ENCODE measurements at places on chromosomes 7 and 10. TPM values are rescaled to one million over a fixed set of nuclear protein-coding genes. Genes with fewer than 3 reads are reported as not detected.

DNA sequence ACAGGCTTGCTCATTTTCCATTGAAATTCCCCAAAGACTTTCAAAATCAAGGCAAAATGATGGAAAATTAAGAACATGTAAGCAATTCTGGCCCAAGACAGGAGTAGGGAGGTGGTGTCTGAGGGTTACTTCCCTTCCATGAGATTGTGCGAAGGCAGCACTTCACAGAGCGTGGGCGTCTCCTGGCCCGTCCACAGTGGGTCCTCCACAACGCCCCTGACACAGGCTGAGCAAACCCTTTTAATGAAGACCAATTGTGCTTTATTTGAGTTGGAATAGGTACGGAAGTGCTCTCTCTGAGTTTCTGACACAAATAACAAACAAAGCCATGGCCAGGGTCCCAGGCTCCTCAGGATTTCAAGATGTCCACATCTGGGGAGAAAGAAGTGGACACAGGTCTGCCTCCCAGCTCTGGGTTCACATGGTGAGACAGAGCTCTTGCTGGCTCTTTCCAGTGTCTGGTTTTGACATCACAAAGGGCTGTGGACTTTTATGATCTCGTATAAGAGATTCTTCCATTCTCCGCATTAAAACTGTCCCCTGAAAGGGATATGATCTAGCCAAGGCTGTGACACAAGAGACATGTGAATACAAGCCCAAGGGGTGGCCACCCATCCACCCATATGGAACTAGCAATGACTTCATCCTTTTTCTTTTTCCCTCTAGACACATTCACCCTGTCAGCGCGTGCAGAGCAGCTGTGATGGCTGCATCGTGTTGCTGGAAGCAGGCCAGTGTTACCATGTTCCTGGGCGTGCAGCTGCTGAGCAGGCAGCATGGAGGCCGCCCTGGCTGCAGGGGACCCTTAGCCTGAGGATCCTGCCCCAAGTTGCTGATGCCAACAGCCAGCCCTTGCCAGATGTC, 145.6 kb downstream of the ADAM12 start:
- DNase-seq = no peak

DNA sequence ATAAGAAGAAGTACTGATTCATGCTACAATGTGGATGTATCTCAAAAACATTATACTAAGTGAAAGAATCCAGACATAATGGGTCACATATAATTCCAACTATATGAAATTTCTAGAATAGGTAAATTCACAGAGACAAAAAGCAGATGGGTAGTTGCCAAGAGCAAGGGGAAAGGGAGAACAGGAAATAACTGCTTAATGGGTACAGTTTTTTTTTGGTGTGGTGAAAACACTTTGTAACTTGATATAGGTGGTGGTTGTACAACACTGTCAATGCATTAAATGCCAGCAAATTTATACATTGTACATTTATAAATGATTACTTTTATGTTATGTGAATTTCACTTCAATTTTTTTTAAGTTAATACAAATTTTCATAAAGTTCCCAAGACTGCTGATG, 19.4 kb upstream of the LRRN3 start:
- DNase-seq = no peak

DNA sequence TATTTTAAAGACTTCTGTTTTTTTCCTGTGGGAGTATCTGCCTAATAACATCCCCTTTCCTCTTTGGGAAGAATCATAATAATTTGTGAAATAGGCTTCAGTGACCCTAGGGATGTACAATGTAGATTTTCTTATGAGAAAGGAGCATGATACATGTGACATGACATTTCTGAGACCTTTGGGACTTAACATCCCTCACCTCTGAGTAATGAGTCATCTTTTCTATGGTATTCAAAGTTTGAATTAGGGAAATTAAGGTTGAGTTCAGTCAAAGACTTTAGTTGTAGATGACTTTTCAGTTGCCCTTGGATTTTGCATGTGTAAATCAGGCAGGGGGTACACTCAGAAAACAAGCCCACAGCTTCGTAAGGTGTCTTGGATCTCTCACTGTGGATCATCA, 14.3 kb downstream of the GRK5 start:
- DNase-seq = no peak

GRCh38 chr10:24333736-24334135, 124.8 kb downstream of the KIAA1217 start:
- no peak for DNase-seq

DNA sequence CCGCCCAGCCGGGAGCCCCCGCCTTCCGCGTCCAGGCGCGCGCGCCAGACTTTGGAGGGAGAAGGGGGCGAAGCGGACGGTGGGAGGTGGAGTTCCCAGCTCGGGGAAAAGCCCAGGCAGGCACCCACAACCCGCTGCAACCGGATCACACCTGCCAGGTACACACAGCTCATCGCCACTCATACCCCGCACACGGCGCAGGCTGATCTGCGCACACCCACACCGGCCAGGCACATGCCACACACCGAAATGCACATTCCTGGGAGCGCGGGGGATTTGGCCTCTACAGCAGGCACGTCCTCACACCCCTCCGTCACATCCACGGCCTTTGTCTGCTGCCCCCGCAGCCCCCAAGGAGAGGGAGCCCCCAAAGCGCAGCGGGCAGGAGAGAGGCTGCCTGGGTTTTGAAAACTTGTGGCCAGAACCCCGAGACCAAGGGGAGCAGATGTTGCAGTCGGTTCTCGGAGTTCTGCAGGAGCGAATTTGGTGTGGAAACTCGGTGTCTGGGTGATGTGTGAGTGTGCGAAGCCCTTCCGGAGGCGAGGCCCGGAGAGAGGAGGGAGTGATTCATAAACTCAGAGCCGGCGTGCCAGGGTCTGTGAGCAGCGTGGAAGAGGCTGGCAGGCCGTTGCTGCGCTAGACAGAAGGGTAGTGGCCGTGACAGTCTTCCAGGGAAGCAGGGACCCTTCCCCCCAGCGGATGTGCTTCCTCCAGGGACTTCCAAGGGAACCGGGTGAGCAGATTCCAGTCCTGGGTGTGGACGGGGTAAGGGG, 734 bp downstream of the CHST3 start:
- no peak for DNase-seq

GRCh38 chr7:41882256-41882655, 179.4 kb upstream of the INHBA start:
- no peak for DNase-seq

GRCh38 chr10:93077860-93078337, 4.2 kb downstream of the CYP26A1 start:
- DNase-seq = no peak

DNA sequence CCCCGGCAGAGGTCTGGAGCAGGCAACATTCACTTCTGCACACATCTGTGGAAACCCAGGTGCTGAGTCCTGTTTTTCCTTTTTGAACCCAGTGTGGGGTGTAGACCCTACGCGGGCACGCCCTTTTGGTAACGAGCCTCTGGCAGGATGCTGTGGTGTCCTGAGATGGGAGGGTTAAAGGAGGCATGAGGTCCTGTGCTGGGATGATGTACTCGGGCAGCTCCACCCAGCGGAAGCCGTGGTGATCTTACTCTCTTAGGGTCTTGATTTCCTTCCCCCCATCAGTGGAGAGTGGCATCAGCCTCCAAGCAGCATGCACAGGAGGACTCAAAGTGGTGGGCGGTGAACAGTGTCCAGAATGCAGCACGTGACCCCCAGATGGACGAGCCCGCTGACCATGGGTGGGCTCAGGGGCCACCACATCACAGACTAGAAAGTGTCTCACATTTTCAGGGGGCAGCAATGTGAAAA, 148.6 kb downstream of the DNAJB6 start:
- DNase-seq = no peak

DNA sequence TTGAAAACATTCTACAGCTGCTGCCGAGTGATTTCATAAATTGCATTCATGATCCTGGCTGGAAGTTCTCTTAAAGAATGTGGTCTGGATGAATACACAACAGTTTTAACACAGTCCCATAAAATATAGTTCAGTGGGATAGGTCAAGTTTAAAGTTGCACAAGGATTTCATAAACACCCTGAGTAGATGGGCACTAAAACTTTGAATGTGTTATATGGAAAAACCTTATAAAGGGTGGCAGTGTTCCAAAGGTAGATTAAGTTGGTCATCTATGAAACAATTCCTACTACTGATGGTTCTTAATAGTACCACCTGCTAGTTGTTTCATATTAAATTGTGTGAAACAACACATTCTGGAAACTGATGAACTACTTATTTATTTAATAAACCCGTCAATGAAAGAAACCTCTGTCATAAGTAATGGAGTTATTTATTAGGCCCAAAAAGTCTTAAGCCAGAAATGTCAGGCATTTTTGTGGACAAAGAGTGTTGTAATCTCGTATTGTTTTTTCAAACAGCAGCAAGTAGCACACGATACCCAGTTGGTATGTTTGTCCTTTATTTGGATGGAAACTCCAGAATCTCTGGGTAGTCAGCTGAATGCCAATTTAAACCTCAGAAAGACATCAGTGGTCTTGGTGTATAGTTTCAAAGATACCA, 14.3 kb upstream of the RPA3 start:
- DNase-seq = no peak

DNA sequence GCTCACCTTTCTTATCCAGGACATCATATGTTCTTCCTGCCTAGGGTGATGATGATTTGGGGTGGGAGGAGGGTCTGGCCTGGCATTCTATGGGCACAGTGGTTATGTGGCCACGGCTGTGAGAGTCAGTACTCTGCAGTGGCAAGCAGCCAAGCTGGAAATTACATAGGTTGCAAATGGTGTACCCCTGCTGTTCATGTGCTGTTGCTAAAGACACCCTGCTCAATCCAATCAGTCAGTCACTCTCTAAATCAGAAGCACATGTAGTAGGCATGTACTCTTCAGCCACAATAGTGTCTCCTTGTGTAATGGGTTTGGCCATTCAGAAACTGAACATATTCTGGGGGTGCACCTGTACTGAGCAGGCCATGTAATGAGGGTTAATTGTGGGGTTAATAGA, 449.1 kb upstream of the ANKRD30A start:
- no peak for DNase-seq

GRCh38 chr10:93656155-93656554, 43.8 kb downstream of the PDE6C start:
- DNase-seq = no peak

DNA sequence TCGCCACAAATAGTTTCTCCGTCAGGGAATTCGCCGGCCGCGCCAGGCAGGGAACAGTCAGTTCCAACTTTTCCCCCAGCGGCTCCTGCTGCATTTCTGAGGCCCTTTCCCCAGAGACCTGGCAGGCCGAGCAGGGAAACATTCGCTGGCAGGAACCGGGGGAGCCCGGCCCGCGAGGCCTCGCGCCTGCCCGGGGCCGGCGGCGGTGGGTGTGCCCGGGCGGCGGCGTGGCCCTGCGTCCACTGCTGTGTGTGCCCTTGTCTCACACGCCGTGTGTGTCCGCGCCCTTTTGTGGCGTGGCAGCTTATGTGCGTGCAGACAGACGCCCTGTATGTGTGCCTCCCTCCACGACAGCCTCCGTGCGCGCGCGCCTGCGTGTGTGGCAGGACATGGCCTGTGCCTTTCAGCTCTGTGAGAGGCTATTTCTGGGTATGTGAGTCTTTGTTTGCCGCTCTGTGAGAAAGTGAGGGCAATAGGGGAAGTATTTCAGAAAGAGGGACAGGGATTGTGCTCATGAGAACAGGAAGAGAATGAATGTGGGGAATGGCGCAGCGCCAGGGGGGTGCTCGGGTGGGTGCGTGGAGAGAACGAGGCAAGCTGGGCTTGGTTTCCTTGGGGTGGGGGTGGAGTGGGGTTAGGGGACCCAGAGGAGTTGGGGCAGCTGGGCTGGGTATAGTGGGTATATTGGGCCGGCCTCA, 689 bp upstream of the SMARCD3 start:
- DNase-seq = no peak

DNA sequence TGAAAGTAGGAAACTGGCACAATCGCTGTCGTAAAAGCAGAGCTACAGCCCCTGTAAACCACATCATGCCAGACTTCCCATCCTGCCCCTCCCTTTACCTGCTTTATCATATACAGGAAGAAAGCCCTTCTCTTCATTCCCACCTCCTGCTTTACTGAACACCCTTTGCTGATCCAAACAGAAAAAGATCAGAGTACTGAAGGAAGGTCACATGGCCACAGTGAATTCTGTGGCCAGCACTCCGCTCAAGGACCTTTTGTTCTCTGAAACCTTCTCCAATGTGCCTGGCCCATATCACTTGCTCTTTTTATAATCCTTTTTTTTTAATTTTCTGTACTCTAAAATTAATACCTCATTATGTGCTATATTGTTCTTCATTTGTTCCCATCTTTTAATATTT, 108.8 kb upstream of the LRGUK start:
- no peak for DNase-seq

DNA sequence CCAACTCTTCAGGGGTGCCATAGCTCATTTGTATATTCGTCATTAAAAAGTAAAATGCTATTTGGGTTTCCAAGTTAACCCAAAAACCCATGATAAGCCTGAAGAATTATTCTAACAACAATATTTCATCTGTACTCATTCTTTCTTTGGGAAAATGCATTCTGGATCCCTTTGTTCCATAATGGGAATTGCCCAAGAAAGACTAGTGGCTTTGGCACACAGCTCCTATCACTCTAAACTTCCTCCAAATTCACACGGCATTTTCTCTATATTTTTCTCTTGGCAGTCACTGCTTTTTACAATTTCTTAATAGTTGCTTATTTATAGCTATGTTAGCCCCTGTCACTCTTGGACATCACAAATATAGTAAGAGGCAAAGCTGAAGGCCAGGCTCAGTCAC, 29.1 kb downstream of the CHCHD3 start:
- DNase-seq = no peak

DNA sequence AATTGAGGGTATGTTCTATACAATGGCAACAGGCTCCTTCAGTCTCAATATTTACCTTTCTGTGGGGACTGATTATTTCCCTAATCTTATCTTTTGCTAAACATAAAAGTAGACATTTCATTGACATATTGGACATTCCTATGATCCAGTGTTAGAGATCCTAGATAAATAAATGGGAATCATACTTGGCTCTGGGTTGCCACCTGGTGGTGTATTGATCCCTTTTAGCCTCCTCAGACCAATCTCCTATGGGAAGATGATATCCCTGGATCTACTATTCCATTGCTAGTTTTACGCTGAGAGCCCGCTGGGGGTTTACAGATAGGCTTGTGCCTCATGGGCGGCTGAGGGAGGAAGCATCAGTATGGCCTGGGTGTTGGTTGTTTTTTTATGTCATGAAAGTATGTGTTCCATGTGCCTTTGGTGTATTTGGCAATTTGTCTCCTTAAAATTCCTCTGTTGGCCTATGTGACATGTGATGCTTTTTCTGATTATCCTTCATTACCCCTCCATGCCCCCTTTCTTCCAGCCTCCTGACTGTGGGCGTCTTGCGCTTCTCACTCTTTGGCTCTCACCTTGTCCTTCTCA, 18.8 kb downstream of the CELF2 start:
- no peak for DNase-seq

DNA sequence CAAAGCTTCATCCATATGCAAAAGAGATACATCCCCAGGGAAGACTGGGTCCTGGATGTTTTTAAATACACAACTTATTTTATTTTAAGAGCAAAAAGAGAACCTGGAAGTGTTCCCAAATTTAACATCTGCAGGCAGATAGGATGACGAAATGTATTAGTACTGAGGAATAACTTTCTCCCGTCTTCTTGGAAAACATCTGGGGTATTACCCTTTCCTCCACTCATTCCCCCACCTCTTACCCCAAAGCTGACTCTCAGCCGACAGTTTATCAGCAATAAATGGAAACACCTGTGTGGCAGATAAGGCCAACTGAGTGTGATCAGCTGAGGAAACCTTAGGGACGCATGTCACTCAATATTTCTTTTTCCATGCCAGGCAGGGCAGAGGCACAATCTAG, 435.6 kb upstream of the NPVF start:
- no peak for DNase-seq

The SYT15 gene
- 1.6 TPM for total RNA-seq

The CABCOCO1 gene
- total RNA-seq = not detected

The GPNMB gene
- total RNA-seq = 2.8 TPM

The RNLS gene
- total RNA-seq = not detected
